ENCODE measurements at places on chromosomes 5 and 9.

DNA sequence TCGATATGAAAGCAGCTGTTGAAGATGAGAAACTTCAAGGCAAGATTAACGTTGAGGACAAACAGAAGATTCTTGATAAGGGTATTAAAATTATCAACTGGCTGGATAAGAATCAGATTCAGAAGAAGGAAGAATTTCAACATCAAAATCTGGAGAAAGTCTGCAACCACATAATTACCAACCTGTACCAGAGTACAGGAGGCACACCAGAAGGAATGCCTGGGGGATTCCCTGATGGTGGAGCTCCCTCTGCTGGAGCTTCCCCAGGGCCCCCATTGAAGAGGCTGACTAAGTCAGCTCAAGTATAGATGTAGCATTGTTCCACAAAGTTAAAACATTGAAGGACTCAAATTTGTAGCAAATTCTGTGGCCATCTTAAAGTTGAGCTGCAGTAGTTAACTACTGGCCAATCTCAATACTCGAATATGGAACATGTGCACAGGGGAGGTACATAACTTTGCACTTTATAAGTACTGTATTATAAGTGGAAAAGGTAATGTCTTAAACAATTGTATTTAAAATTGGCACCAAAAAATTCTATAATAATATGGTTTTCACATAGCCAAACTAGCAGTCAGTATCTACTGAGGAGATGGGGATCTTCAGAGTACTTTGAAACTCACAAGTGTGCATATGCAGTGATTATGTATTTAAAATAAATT is 237.5 kb downstream of the CHSY3 start:
- DNase-seq, result no peak

GRCh38 chr5:73917433-73917832 is 291.4 kb downstream of the ARHGEF28 start:
- no peak for DNase-seq

GRCh38 chr9:4066120-4066519 is 233.7 kb downstream of the GLIS3 start:
- no peak for DNase-seq

GRCh38 chr9:129816501-129817435 is 7.2 kb downstream of the TOR1A start:
- DNase-seq, result no peak

GRCh38 chr9:6133346-6134063 is 82.1 kb upstream of the IL33 start:
- DNase-seq, result no peak

DNA sequence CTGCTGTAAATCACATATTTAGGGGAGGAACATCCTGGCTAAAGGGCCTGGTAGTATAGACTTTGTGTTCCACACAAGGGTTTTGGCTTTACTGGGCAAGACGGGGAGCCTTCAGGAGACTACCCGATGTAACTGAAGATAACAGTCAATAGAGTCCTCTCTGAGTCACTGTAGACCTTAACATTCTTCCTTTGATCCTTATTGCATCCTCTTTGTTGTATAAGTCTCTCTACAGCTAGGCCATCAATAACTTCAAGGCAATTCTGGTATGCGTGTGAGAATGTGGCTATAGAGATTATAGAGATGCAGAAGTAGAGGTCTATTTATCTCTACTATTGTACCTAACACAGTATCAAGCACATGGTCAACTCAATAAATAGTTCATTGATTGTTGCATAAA is 67.3 kb upstream of the STK32A start:
- no peak for DNase-seq

DNA sequence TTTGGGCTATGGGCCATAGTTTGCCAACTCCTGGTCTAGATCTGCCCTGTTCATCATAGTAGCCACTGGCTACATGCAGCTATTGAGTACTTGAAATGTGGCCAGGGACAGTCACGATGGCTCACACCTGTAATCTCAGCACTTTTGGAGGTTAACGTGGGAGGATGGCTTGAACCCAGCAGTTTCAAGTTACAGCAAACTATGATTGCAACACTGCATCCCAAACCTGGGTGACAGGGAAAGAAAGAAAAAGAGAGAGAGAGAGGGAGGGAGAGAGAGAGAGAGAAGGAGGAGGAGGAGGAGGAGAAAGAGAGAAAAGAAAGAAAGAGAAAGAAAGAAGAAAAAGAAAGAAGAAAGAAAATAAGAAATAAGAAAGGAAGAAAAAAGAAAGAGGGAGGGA is 5.1 kb upstream of the GMCL2 start:
- no peak for DNase-seq

DNA sequence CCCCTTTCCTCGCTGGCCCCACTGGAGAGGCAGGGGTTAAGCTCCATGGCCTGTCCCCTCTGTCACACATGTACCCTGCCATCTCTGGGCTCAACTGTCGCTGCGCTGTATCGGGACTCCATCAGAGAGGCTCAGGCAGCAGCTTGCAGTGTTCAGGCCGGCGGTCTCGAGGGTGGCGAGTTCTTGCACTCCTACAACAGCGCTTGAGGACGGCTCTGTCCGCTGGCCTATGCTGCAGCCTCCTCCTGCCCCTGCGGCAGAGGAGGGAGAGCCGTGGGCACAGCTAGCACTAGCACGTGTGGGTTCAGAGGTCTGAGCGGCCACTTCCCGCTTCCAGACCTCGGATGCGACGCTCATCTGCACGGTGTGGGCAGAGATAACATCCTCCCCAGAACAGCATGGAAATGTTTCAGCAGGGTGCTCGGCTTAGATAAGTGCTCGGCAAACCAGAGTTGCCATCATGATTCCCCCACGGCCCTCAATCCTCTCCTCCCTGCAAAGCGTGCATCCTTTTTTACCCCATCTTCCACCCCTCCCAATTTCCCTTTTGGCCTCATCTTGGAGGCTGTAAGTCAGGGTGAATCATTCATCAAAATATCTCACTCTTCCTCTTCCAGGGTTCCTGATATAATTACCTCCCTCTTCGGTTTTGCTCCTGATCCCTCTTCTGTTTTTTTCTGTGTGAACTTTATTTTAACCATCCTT is 41.9 kb upstream of the FUBP3 start:
- DNase-seq, result no peak

DNA sequence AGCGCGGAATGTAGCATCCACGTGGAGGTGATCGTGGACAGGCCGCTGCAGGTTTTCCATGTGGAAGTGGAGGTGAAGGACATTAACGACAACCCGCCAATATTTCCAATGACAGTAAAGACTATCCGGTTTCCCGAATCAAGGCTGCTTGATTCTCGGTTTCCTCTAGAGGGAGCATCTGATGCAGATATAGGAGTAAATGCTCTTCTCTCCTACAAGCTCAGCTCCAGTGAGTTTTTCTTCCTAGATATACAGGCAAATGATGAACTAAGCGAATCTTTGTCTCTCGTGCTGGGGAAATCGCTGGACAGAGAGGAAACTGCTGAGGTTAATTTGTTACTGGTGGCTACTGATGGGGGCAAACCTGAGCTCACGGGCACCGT is 598 bp downstream of the PCDHA2 start:
- DNase-seq, result no peak

DNA sequence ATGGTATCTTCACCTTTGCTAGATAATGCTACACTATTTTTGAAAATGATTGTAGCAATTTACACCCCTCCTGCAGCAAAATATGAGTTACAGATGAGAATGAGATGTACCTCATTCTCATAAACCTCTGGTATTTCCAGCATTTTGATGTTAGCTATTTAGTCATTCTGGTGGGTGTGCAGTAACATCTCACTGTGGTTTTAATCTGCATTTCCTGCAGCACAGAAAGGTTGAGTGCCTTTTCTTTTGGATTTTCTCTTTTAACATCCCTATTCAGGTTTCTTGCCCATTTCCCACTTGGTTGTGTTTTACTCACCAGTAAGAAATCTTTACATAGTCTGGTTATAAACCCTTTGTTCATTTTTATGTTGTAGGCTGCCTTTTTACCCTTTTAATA is 206.2 kb downstream of the NR3C1 start:
- DNase-seq, result no peak

- no peak for DNase-seq
Measured at GRCh38 chr9:134165357-134166315, 1.3 kb upstream of the RNU6ATAC start.

- no peak for DNase-seq
Measured at GRCh38 chr9:134052491-134052890, 15.3 kb downstream of the BRD3 start.

GRCh38 chr5:6273090-6273735 is 105.1 kb downstream of the MED10 start:
- DNase-seq, result no peak

GRCh38 chr9:129620669-129621295 is at the start of gene C9orf50:
C9orf50 (minus strand) TSS chr9:129621101; CDS start chr9:129620574, 527 bp downstream.
- DNase-seq, result no peak

GRCh38 chr5:62296998-62297397 is 9.0 kb upstream of the KIF2A start:
- no peak for DNase-seq

DNA sequence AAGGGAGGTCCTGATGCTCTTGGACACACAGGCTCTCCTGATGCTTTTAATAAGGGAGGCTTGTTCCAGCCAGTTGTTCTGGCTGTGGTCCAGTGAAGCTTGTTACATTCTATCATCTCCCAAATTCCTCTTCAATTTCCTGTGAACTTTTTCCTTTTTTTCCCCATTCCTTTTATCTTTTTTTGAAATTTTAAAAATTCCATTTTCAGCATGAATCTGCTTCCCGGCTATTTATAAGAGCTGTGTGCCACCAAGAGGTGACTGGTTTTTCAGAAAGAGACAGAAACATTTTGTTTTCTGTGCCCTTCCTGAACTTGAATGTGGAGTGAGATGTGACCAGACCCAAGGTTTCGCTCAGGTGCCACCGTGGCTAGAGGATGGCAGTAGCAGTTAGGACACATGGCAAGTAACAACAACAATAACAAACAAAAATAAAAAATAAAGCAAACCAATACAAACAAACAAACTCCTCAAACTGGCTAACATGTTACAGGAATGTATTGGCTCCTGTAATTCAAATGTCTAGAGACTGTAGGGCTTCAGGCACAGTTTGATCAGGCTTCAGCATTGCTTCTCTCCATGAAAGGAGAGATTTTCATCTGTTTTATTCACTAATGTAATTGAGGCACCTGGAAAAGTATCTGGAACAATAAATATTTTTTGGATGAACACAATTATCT is 121.1 kb downstream of the BOD1 start:
- no peak for DNase-seq

DNA sequence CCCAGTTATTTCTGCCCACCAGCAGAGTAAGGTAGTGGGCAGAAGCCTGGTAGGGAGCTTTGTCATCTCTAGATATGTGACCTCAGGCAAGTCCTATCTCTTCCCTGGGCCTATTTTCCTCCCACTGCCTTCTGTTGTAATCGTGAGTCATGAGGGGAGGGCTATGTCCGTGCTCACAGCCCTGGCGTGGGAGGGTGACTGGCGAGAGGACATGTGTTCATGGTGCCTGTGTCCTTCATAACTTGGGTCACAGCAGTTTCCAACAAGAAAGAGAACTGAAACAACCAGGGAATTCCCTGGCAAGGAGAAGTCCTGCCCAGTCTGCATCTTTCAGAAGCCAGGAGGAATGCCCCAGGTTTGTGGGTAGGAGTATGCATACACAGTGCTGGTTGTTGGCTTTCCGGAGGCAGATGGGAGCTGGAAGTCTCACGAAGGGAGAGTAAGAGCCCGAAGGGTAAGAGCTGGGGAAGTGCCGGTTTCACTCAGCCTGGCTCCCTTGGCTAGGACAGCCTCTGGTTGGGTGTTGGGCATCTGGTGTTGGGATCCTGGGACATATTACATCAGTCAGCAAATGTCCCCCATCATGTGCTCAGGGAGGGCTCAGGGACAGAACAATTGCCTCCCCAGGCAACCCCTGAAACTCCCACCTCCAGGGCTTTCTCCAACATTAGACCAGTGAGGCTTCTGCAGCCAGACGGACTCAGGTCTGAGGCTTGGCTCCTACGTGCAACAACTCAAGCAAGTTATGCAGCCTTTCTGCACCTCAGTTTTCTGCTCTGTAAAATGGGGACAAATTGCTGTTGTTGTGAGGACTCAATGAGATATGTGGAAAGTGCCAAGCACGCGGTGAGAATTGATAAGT is 4.3 kb upstream of the TIFAB start:
- DNase-seq, result no peak

- no peak for DNase-seq
Measured at GRCh38 chr5:35736280-35736679, 118.6 kb downstream of the SPEF2 start.

DNA sequence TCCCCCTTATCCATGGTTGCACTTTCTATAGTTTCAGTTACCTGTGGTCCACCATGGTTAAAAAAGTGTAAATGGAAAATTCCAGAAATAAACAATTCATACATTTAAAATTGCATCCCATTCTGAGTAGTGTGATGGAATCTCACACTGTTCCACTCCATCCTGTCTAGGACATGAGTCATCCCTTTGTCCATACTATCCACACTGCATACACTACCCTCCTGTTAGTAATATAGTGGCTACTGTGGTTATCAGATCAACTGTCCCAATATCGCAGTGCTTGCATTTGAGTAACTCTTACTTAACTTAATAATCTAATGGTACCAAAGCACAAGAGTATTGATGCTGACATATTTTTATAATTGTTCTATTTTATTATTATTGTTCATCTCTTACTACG is 100.7 kb downstream of the RAB3C start:
- DNase-seq, result no peak

DNA sequence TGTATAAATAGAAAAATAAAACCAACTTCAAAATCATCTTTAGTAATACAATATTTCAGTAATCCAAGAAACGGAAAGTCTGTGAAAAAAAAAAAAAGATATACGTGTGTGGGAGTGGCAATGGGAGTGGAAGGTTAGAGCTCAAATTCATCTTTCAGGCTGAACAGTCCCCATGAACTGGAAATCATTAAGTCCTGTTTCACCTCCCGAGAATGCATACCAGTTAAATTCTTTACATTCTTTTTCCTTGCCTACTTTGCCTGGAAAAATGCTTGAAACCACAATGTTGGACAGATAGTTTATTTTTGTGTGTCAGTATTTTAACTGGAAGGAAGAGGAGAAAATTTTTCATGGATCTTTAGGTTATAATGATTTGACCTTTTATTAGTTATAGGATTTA is 166.8 kb downstream of the MUSK start:
- peak; percentile 67 for DNase-seq

DNA sequence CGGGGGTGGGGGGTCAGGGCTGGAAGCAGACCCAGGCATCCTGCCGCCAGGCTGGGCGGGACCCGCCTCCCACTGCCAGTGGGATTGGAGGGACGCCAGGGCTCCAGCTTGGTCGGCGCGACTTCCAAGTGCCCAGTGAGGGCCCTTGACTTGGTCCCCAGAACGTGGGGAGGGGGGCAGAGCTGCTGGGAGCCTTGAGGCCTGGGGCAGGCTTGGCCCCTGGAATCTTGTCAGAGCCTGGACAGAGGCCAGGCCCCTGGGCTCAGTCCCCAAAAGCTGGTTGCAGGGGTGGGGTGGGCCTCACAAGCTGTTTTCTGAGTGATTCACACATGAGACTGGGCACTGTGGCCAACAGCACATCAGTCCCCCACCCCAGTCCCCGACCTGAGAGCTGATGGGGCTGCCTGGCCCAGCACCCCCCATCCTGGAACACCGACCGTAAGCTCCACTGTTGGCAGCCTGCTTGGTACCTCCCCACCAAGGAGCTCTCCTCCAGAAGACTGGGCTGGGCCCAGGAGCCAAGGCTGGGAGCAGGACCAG is 526 bp downstream of the CLIC3 start:
- no peak for DNase-seq

Measured in AG04449 (cell line).